Activated CD8-positive, alpha-beta memory T cell treated with anti-CD3 and anti-CD28 coated beads for 48 hours (primary cell): ENCODE measurements at places on chromosomes 3 and 15.

DNA sequence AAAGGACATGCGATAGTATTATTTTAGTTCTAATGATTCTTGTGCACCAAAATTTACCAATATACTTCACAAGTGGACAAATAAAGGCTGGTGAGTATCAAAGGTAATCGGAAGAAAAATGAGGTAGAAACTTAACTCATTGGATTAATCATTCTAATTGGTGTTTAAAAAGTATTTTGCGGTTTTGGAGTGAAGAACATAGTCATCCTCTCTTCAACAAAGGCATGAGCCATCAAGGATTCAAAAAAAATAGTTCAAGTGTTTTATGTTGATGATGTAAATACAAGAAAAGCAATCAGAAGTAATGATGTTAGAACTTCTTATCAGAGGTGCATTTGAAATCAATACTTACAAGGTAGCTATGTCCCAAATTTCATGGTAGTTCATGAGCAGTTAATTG lies 221.5 kb downstream of the P3H2 start:
- no peak for DNase-seq

- DNase-seq, result no peak
Observed at GRCh38 chr15:90681480-90681879, 35.7 kb upstream of the BLM start.

DNA sequence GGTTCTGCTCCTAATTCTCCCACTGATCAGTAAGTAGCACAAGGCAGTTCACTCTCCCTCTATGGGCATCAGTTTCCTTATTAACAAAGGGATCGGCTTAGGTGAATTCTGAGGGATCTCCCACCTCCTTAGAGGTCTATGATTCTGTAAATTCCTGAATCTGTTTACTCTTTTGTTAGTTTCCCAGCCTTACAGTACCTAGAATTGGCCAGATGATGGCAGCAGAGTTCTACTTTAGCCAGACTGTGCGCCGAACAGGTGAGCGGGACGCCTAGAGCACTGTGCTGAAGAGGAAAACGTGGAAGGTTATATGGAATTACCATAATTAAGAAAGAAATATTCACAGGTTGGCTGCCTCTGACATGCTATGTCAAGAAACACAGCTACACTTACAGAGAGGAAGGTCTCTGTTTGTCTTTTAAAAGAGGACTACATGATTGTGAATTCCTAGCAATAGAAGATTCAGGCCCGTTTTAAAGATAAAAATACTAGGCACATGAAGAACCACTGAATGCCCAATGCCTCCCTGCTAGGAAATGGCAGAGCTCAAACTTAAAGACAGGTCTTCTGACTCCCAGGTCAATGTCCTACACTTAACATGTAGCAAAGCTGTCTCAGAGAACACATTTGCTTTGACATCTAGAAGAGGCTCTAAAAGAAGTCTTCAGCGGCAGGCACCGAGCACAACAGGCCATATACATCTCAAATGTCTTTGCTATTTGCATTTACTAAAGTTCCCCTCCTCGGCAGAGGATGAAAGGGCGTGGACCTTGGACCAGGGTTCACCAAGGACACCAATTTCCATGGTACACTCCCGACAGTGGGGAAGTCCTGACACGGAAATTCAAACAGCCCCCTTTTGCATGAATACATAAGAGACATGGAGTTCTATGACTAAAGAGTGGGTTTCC lies 259.9 kb downstream of the FGF12 start:
- DNase-seq, result no peak

GRCh38 chr3:133390715-133391114 lies 9.1 kb upstream of the BFSP2 start:
- DNase-seq, result no peak

DNA sequence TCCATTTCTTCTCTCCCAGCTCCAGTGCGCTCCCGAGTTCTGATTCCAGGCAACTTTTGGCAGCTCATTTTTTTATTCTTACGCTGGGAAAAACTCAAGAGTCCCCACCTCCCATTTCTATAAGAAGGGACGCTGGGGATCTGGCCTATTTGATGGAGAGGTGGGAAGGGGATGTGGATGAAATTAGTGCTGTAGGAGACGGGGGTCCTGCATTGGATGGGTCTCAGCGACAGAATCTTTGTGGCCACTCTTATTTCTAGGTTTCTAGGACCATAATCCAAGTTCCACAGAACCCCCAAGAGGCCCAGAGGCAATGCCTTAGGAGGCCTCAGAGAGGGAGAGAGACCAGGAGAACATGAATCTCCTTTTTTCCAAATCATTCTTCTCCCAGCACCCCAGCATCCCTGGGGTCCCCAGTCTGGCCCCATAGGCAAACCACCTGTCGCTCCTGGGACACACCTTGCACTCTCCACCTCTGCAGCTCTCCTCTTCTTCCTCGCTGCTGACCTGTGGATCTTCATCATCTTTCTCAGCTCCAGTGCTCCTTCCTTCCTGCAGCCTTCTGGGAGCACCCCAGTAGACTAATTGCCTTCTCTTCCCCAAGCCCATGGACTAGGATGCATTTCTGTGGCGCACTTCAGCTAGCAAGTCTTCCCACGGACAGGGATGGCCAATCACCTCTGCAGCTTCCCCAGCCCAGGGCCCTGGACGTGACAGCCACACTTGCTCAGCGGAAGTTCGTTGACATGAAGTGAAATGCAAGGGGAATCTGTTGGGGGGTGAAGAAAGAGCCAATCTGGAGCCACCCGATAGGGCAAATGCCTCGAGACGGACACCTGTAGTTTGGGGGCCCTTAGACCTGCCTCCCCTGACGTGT lies 100.1 kb upstream of the ALDH1A3 start:
- no peak for DNase-seq

DNA sequence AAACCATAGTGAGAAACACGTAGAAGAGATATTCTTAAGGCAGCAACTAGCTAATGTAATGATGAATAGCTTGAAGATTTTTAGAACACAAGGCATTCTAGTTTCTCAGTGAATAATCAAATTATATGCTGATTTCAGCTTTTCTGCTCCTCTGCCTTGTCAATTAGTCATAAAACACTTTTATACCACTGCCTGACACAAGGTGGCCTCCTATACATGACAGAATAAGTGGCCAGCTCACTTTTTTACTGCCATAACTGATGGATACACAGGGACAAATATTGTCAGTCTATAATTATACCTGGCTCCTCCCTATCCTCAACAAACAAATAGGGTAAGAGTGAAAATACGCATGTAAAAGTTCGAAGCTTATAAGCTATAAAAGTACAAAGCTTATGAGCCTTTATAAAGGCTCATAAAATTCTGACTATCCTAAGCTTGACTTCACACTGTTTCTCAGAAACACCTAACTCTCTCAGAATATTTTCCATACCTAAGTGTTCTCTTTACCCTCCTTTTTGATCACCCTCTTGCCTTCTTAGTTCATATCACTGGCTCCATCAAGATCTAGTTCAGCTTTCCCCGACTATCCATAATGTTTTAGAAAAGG lies 81.6 kb downstream of the HERC1 start:
- no peak for DNase-seq

GRCh38 chr3:15161133-15161532 lies 44.9 kb upstream of the CAPN7 start:
- no peak for DNase-seq

DNA sequence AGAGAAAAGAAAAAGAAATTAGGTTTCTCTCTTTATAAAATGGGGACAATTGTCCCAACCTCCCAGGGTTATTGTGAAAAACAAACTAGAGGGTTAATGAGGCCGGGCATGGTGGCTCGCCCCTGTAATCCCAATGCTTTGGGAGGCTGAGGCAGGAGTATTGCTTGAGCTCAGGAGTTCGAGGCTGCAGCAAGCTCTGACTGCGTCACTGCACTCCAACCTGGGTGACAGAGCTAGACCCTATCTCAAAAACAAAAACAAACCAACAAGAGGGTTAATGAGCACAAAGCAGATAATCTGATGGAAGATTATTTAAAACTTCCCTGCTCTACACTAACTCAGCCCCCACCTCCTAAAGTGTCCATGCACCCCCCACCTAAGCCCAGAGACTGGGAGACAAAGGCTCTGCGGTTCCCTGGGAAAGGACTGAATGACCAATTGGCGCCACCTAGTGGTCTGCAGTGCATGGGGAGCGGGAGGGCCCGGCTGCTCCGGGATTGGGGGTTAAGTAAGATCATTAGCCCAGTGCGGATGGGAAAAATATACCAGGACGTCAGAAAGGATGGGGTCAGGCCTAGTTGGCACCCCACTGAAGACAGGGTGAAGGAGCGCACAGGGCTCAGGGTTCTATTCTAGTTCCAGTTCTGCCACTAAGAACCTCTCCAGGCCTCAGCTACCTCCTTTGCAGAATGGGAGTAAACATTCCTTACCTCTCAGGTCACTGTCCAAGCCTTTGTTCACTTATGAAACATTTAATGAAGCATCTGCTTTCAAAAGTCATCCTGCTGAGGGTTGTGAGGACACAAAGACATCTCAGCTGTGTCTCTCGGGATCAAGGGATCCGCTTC lies 15.6 kb downstream of the PIF1 start:
- peak; percentile 45 for DNase-seq

- no peak for DNase-seq
Observed at GRCh38 chr3:99108508-99108907, 207.0 kb upstream of the DCBLD2 start.

DNA sequence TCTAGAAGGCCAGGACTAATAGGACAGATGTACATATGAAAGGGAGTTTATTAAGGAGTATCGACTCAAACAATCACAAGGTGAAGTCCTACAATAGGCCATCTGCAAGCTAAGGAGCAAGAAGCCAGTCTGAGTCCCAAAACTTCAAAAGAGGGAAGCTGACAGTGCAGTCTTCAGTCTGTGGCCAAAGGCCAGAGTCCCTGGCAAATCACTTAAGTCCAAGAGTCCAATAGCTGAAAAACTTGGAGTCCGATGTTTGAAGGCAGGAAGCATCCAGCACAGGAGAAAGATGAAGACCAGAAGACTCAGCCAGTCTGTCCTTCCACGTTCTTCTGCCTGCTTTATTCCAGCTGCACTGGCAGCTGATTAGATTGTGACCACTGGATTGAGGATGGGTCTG lies 11.1 kb upstream of the CELF6 start:
- DNase-seq, result no peak

DNA sequence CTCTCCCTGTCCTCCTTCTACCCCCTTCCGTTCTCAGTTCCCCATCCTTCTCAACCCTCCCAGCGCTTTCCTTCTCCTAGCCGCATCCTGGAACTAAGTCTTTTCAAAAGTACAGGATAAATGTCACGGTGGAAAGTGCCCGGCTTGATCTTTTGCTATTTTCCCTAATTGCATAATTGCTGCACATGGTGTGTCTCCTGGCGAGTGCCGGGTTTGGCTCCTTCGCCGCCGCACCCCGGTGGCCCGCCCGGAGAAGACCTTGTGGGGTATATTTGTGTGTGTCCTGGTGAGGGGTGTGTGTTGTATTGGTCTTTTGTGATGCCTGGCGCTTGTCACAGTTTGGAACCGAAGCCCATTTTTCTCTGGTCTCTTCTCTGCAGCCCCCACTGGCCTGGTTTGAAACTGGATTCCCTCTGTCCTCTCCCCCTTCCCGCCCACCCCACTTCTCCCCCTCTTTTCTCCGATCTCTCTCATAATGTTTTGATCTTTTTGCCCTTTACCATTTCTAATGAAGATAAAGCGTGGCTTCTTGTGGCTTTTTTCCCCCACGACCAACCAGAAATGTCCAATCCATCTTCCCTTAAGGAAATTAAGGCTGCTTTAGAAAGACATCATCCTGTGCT lies 692 bp downstream of the UBE2E2 start:
- no peak for DNase-seq

- DNase-seq, result no peak
Observed at GRCh38 chr3:175383371-175383770, 524.2 kb downstream of the NAALADL2 start.

GRCh38 chr3:176765382-176765900 lies 431.8 kb downstream of the TBL1XR1 start:
- no peak for DNase-seq

DNA sequence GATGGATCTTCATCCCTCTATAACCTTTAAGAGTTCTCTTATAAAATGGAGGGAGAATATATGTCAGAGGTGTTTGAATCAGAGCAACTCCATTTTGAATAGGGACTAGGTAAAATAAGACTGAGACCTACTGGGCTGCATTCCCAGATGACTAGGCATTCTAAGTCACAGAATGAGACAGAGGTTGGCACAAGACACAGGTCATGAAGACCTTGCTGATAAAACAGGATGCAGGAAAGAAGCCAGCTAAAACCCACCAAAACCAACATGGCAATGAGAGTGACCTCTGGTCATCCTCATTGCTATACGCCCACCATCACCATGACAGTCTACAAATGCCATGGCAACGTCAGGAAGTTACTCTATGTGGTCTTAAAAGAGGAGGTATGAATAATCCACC lies 211.0 kb downstream of the GBE1 start:
- DNase-seq, result no peak

DNA sequence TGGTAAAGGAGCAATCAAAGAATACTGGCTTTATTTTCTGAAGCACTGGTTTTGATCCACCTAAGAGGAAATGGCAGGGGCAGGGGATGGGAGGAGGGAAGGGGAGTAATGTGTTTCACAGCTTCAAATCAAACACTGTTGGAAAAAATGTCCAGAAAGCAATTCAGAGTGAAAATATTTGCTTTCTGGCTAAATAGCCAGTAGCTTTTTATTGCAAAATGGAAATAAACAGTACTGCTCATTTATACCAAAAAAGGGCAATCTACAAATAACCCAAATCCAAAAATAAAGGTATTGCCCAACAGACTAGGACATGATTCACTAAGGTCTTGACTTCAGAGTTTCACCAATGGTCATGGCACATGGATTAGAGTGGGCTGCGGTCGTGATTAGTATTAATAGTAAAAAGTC lies 279.3 kb upstream of the THBS1 start:
- no peak for DNase-seq
